ENCODE measurements at places on chromosomes 6 and 20. TPM values are rescaled to one million over a fixed set of nuclear protein-coding genes. Genes with fewer than 3 reads are reported as not detected.

The OR2B6 gene
- total RNA-seq = not detected

The NOX3 gene
- total RNA-seq = not detected

The SAMD3 gene
- not detected for total RNA-seq

The RFX6 gene
- not detected for total RNA-seq

The RHAG gene
- not detected for total RNA-seq

The SPATA25 gene
- 1.2 TPM for total RNA-seq

The MAS1 gene
- total RNA-seq = not detected

The ECT2L gene
- not detected for total RNA-seq

The GATA5 gene
- not detected for total RNA-seq

The SAYSD1 gene
- total RNA-seq = 9.4 TPM

The SRF gene
- total RNA-seq = 33.6 TPM

The ENPP3 gene
- total RNA-seq = under 0.01 TPM

The CABLES2 gene
- total RNA-seq = 3.7 TPM

The MYMX gene
- total RNA-seq = 2.0 TPM

The DEFB128 gene
- not detected for total RNA-seq

The GHRH gene
- total RNA-seq = not detected

The LY6G6D gene
- total RNA-seq = not detected

The RIMS4 gene
- not detected for total RNA-seq

The KHDRBS2 gene
- not detected for total RNA-seq

The ULBP2 gene
- total RNA-seq = 0.24 TPM

The HTR1B gene
- total RNA-seq = 0.32 TPM

The FANCE gene
- 4.6 TPM for total RNA-seq

The CLPSL1 gene
- total RNA-seq = not detected

The CDH4 gene
- total RNA-seq = 21.2 TPM

The CST2 gene
- total RNA-seq = not detected

Data from epithelial cell of alveolus of lung (primary cell).